Activated CD8-positive, alpha-beta memory T cell treated with anti-CD3 and anti-CD28 coated beads for 1 hour (primary cell): ENCODE measurements at places on chromosomes 4 and X.

DNA sequence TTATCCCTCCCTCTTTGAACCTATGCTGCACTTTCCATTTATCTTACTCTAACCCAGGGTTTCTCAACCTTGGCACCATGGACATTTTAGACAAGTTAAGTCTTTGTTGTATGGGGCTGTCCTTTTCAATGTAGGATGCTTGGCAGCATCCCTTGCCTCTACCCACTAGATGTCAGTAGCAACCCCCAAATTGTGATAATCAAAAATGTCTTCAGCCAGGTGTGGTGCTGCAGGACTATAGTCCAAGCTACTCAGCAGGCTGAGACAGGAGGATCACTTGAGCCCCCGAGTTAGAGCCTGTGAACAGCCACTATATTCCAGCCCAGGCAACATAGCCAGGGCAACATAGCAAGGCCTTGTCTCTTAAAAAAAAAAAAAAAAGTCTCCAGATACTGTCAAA is 7.0 kb downstream of the LRCH2 start:
- no peak for DNase-seq

- DNase-seq: no peak
Measured at GRCh38 chrX:15594371-15594770, 6.4 kb downstream of the ACE2 start.

DNA sequence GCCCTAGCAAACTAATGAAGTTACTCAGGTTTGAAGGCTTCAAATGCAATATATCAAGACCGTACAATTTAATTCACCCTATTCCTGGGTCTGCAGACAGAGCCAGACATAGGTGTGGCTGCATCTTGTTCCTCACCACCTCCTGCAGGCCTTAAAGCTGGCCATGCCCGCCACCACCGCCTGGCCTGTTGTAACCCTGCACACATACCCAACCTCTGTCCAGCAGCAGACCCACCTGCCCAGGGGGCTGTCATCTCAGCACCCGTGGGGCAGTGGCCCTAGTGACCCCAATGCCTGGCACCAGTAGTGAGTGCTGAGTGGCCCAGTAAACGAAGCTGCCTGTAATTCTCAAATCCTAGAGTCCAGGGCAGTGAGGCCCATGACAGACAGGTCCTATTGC is 40.7 kb downstream of the ZBTB49 start:
- no peak for DNase-seq

DNA sequence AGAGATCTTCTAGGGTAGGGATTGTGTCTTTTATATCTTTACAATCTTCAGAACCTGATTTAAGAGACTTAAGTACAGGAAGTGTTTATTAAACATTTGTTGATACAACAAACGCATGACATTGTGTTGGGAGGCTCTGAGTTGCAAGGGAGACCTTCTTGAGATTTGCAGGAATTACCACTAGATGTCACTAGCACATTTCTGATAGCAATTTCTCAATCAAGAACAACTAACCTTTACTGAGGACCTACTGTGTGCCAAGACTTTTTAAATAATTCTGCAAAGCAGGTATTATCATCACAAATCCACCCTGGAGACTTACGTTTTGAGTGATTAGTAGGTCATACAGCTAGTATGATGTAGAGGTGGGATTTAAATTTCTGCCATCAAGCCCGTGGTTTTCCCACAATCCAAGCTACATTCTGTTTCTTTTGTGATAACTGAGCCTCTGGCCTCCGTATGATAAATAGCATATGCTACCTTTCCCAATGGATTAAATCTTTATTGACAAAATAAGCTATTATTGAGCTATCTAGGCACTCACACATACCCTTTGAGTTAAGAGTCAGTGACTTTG is 986.0 kb downstream of the CCSER1 start:
- no peak for DNase-seq

DNA sequence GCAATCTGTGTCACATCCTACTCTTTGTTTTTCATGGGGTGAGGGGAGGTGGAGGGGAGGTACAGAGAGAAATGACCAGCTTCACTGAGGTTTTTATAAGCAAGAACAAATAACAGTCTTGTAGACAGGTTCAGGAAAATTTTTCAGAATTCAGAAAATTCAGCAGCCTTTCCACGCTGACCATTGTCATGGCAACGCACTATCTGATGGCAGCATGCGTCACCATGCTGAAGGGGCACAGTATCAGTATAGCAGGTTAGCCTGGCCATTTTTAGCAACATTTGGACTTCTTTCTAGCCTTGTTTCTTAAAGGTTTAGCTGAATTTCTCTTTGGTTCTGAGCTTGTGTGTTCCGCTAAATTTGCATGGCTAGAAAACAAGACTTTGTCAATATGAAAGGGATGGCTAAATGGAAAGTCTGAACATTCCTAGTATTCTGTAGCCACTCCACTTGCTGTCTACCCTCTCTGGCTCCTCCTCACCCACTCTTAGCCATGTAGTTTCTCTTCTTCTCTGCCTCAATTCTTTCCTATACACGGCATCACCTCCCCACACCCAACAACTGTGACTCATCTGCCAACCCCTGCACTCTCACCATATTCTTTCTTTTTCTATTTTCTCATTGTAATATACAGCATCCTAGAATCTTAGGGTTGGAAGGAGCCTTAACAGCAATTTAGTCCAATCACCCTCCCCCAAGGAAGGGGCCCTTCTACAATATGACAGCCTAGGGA is 42.7 kb upstream of the CITED1 start:
- no peak for DNase-seq

GRCh38 chr4:137610960-137611359 is 78.7 kb upstream of the PCDH18 start:
- DNase-seq: no peak

DNA sequence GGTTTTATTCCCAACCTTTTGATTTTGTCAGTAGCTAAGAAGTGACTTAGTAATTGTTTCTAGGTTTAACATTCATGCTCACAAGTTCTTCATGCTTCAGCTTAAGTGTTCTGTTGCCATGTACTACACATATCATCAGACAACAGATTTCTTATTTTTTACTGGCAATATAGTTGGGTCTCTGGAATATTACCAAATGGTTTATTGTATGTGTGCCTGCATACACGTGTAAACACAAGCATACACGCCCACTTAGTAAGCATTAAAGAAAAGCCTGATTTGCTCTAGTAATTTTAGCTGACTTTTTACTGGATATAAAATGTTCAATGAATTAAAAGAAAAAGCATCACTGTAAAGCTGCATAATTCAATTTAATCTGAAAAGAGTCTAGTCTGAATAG is 199.8 kb downstream of the CAMK2D start:
- no peak for DNase-seq

DNA sequence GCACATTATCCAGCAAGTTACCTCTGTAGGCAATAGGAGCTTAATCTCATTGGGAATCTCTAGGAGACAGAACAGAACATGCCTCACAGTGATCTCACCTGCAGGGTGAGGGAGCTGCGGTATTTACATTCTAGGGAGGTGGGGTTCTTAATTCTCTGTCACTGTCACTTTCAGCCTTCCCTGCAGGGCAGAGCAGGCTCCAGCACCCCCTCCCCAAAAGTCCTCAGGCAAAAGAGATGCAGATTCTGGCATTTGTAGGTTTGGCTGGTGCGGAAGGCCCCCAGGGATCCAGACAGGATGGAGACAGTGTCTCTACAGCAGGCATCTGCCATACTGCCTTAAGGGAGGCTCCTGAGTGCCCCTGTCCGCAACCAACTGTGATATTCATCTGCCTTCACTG is 166.4 kb upstream of the ATP6AP2 start:
- DNase-seq: no peak

DNA sequence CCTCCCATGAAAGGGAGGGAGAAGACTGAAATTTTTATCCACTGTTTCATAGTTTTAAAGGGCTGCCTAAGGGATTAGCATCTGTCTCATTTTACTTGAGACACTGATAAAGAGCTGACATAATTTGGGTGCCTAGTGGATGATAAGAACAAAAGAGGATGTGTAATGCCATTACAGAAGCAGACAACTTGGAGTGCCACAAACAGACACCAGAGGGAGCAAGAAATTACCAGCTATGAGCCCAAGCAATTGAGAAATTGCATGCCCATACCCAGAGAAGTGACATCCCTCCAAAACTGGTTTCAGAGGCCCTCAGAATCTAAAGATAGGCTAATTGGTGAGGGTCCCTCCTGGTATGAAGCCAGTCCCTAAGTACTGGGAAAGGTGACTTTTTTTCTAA is 38.5 kb upstream of the POU3F4 start:
- DNase-seq: no peak

GRCh38 chr4:54484383-54484782 is 173.4 kb upstream of the KIT start:
- no peak for DNase-seq

- DNase-seq: no peak
Measured at GRCh38 chr4:15963576-15963975, 601 bp upstream of the FGFBP2 start.
